ENCODE measurements at places on chromosomes 3 and 15.

DNA sequence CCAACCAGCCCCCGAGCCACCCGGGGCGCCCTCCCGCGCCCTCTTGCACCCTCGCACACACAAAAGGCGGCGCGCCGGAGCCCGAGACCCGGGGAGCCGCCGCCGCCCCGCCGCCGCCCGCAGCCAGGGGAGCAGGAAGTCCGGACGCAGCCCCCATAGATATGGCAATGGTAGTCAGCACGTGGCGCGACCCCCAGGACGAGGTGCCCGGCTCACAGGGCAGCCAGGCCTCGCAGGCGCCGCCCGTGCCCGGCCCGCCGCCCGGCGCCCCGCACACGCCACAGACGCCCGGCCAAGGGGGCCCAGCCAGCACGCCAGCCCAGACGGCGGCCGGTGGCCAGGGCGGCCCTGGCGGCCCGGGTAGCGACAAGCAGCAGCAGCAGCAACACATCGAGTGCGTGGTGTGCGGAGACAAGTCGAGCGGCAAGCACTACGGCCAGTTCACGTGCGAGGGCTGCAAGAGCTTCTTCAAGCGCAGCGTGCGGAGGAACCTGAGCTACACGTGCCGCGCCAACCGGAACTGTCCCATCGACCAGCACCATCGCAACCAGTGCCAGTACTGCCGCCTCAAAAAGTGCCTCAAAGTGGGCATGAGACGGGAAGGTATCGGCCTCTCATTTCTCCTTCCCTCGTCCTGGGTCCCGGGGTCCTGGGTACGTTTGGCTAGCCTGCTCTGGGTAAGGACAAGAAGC, 1.6 kb downstream of the NR2F2 start:
- no peaks in the 10 kb centered on the region for H3K27me3 ChIP-seq
- H3K4me1 ChIP-seq: no peaks in the 10 kb centered on the region
- peaks cover 53% of the 10 kb centered on the region for H3K36me3 ChIP-seq
- peak overlapping the region; percentile 99 for H3K27ac ChIP-seq

- H3K27me3 ChIP-seq: no peaks in the 10 kb centered on the region
- H3K36me3 ChIP-seq: no peaks in the 10 kb centered on the region
- no peak overlapping the region for H3K27ac ChIP-seq
- H3K4me3 ChIP-seq: no peak overlapping the region
- no peaks in the 10 kb centered on the region for H3K4me1 ChIP-seq
- no peak for DNase-seq
These were observed 34.8 kb upstream of the CD47 start for GRCh38 chr3:108125550-108126071.

GRCh38 chr15:38271144-38271543, 18.5 kb downstream of the SPRED1 start:
- H3K4me1 ChIP-seq: peaks cover 59% of the 10 kb centered on the region
- no peaks in the 10 kb centered on the region for H3K36me3 ChIP-seq
- H3K27ac ChIP-seq: no peak overlapping the region
- no peak for DNase-seq
- H3K27me3 ChIP-seq: no peaks in the 10 kb centered on the region

- no peak for DNase-seq
- H3K4me3 ChIP-seq: no peak overlapping the region
- H3K27me3 ChIP-seq: peaks cover 2% of the 10 kb centered on the region
- no peak overlapping the region for H3K27ac ChIP-seq
- no peaks in the 10 kb centered on the region for H3K4me1 ChIP-seq
These were observed 24.8 kb downstream of the CCR1 start for GRCh38 chr3:46183330-46183729.
